ENCODE measurements at places on chromosomes 2 and 18.

DNA sequence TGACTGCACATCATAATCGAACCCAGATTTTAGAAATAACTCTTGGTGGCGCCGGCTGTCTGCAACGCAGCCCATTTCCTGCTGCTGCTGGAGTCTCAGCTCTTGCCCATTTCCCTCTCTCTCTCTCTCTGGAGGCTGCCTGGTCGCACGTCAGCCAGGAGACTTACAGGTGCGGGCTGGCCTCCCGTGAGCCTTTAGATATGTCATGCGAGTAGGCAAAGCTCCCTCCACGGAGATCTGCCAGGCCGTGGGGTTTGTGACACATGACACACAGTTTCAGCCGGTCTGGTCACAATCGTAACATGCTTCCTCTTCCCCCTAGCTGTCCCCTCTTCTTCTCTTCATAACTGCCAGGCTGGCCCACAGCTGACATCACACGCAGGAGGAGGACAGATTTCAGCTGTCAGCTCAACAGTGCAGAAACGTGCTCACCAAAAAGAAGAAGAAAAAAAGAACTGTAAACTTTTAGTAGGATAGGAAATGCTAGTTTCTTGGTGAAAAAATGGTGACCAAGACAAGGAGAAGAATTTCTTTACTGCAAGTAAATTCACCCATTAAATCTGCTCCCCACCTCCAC, 489.3 kb downstream of the ZNF516 start:
- no peaks in the 10 kb centered on the region for H3K27me3 ChIP-seq
- H3K36me3 ChIP-seq: no peaks in the 10 kb centered on the region
- no peak for DNase-seq
- H3K4me3 ChIP-seq: no peak overlapping the region

- H3K4me1 ChIP-seq: no peaks in the 10 kb centered on the region
- no peaks in the 10 kb centered on the region for H3K27me3 ChIP-seq
- no peak overlapping the region for H3K27ac ChIP-seq
- H3K4me3 ChIP-seq: no peak overlapping the region
- no peak for DNase-seq
Observed at GRCh38 chr2:46053564-46053963, 243.6 kb upstream of the EPAS1 start.

- no peaks in the 10 kb centered on the region for H3K4me1 ChIP-seq
- H3K4me3 ChIP-seq: no peak overlapping the region
- no peaks in the 10 kb centered on the region for H3K36me3 ChIP-seq
- H3K27me3 ChIP-seq: no peaks in the 10 kb centered on the region
Observed at GRCh38 chr18:58455314-58456188, 173.3 kb downstream of the ALPK2 start.

DNA sequence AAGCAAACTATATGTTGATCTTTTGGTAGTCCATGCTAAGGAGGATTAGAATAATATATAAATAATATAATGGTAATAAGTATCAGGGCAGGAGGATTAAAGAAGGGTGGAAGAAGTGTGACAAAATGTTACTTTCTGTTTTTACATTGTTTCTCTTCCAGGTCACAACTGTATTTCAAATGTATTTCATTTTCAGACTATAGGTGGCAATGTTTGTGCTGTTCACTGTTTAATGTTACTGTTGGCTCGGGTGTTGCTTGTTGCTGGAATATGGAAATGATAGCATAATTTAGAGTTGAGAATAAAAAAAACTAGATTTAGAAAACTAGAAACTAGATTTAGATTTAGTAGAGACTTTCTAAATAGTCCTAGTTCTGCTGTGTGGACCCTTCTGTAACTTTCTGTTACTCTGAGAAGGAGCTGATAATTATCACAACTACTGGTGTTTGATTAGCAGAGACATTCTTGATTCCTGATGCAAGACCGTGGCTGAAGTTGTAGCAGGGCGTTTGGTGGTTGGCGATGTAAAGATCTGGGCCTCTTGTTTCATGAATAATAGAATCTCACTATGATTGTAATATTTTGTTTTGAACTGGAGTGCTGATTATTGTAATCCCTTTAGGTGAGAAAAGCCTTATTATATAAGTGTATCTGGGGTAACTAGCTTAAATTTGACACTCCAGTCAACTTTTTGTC, 7.9 kb downstream of the NEDD4L start:
- H3K36me3 ChIP-seq: no peaks in the 10 kb centered on the region
- H3K4me3 ChIP-seq: no peak overlapping the region
- peak; percentile 39 for DNase-seq
- no peak overlapping the region for H3K27ac ChIP-seq
- no peaks in the 10 kb centered on the region for H3K4me1 ChIP-seq
- no peaks in the 10 kb centered on the region for H3K27me3 ChIP-seq

DNA sequence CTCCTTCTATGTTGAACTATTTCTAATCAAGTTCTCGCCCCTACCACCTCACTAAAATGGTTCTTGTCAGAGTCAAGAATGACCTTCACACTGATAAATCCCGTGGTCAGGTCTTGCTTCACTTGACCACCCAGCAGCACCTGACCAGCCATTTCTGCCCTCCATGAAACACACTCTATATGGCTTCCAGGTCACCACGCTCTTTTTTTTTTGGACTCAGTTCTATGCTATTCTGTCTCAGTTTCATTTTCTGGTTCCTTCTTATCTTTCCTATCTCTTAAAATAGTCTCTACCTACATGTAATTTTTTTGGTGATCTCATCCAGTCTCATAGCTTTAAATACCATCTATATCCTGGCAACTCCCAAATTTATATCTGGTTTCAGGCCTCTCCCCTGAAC, 11.4 kb downstream of the EIF2AK3 start:
- H3K27me3 ChIP-seq: no peaks in the 10 kb centered on the region
- no peaks in the 10 kb centered on the region for H3K36me3 ChIP-seq
- no peaks in the 10 kb centered on the region for H3K4me1 ChIP-seq
- DNase-seq: no peak
- H3K4me3 ChIP-seq: no peak overlapping the region
- no peak overlapping the region for H3K27ac ChIP-seq

- no peak overlapping the region for H3K4me3 ChIP-seq
- H3K4me1 ChIP-seq: peaks cover 15% of the 10 kb centered on the region
- H3K27me3 ChIP-seq: no peaks in the 10 kb centered on the region
- peak; percentile 14 for DNase-seq
- no peaks in the 10 kb centered on the region for H3K36me3 ChIP-seq
- H3K27ac ChIP-seq: no peak overlapping the region
Observed at GRCh38 chr2:28618221-28619141, 122.6 kb downstream of the PLB1 start.

DNA sequence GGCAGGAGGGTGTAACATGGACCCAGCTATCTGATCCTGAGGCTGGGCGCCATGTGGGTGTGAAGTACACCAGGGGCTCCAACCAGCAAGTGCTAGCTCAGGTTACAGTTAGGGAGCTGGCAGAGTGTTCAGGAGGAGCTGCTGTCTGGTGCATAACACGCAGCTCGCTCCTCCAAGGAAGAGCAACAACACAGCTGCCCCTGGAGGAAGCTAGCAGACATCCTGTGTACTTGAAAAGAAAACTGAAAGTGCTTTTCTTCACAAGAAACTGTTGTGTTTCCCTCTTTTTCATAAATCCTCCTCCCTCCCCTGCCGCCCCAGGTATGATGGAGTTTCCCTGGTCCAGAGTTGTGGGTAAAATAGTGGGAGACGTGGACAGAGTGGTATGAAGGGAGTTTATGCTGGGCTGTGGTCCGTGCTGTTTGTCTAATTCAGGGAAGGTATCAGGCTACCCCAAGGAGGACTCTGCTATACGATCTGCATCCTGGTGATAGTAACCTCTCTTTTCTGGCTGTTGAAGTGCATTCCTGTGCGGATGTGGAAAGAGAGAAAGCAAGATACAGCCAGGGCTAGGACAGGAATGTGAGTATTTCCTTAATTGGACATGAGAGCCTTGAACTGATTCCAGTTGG, 6.1 kb upstream of the LBH start:
- H3K36me3 ChIP-seq: no peaks in the 10 kb centered on the region
- peaks cover 21% of the 10 kb centered on the region for H3K4me1 ChIP-seq
- H3K27me3 ChIP-seq: no peaks in the 10 kb centered on the region
- DNase-seq: peak; percentile 70
- H3K4me3 ChIP-seq: peak overlapping the region; percentile 17

- no peaks in the 10 kb centered on the region for H3K36me3 ChIP-seq
- H3K4me1 ChIP-seq: no peaks in the 10 kb centered on the region
Observed at GRCh38 chr2:65539633-65540032, 107.2 kb upstream of the SPRED2 start.

All from A673 (cell line).